Right ventricle myocardium inferior (tissue), 1 donor: ENCODE measurements at places on chromosomes 13 and 19. TPM values are rescaled to one million over a fixed set of nuclear protein-coding genes. Genes with fewer than 3 reads are reported as not detected.

DNA sequence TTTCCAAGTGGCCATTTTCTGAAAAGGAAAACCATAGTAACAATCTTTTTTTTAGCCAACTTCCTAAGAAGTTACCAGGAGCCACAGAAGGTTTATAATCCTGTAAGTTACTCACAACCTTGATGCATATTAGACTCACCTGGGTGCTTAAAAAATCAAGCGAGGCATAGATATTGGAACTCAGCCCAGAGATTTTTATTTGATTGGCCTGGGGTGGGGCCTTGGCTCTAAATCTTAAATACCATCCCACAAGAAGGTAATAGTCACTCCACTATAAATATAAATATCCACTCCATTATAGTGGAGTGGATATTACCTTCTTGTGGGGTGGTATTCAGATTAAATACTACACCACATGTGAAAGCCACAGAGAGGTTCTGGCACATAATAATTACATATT lies 429.6 kb downstream of the RFC3 start:
- DNase-seq: no peak

DNA sequence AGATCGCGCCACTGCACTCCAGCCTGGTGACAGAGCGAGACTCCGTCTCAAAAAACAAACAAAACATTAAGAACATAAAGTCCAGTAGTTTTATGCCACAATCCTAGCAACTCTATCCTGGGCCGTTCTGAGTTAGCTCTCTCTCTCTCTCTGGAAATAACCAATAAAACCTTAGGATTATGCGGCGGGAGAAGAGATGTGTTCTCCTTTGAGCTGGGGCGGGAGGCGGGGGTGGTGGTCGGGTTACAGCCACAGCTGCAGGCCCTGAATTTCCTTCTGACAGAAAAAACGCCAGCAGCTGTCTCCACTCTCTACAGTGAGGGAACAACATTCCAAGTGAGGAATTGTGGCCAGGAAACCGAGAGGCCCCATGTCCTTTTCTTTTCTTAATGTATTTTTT lies 9.1 kb upstream of the PNMA8A start:
- DNase-seq: no peak

Gene PROZ
- not detected for total RNA-seq

- no peak for DNase-seq
Observed at GRCh38 chr13:61728471-61728870, 312.8 kb upstream of the PCDH20 start.

Gene SLC25A41
- total RNA-seq: 0.16 TPM

Gene C13orf42
- total RNA-seq: not detected

DNA sequence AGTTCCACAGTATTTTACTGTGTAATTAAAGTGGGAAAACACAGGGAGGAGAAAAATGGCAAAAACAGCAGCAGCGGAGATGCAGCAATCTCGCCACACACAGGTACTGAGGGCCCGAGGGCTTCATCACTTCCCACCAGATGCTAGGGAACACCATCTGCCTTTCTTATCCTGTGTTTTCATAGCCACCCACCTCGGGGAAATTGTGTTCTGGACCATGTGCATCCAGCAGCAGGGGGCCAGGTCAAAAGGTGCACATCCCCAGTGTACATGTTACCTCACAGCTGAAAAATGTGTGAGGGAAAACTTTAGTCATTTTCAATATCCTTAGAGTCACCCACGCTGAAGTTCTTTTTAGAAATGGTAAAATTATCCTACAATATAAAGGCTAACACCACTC lies 30.2 kb downstream of the PDCD5 start:
- DNase-seq: no peak

DNA sequence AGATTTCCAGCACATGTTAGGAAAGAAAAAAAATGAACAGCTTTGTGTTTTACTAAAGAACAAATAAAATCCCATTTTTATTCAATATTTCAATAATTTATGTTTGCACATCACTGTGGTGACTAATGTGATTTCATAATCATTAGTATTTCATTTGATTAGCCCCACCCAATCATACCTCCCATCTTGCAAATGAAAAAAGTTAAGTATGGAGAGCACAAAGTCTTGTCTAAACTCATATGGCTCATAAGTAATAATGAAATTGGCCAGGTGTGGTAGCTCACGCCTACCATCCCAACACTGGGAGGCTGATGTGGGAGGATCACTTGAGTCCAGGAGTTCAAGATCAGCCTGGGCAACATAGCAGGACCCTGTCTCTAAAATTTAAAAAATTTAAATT lies 3.8 kb downstream of the ZNF490 start:
- DNase-seq: no peak

DNA sequence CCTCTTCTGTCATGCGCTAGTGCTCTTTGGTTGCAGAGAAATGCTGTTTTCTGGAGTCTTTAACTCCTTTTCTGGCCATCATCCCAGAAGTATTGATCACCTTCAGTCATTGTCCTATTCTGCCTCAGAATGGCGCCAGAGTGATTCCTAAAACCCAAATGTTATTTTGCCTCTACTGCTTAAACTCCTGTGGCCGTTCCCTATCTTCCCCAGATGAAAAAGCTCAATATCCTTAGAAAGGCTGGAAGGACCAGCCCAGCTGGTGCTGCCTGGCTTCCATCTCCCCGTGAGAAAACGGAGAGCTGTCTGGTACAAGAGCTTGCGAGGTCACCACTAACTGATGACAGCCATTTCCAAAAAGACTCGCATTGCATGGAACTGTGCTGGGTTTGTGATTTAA lies 179.1 kb downstream of the RBM26 start:
- no peak for DNase-seq

Gene NCAN
- not detected for total RNA-seq

Gene KLK15
- total RNA-seq: not detected

Gene PRODH2
- total RNA-seq: not detected

DNA sequence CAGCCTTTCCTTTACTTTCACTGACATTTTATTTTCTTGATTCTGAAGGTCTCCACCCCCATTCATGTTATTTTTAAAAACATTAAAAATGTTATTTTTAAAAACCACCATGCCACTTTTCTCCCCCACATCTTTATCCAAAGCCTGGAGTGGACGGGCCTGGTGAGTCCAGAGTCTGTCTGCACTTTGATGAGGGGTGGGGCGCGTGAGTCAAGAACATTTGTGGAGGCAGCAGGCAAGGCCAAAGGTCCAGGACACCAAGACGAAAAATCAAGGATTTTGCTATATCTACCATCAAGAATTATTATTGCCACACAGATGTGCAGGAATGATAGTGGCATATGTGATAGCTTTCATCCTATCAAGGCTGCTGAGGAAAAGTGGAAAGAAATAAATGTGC lies 224.9 kb downstream of the FGF9 start:
- DNase-seq: no peak

Gene PSG3
- total RNA-seq: not detected

Gene PEG3
- 7.9 TPM for total RNA-seq

Gene ZNF534
- 0.24 TPM for total RNA-seq

- DNase-seq: no peak
Observed at GRCh38 chr13:84655677-84656076, 773.4 kb upstream of the SLITRK1 start.

- no peak for DNase-seq
Observed at GRCh38 chr13:46192412-46192811, 10.4 kb upstream of the LCP1 start.

- DNase-seq: no peak
Observed at GRCh38 chr13:69461397-69461796, 646.2 kb upstream of the ATXN8OS start.

Gene SYDE1
- 15.7 TPM for total RNA-seq

Gene ZNF577
- 8.4 TPM for total RNA-seq

Gene SYT5
- not detected for total RNA-seq

DNA sequence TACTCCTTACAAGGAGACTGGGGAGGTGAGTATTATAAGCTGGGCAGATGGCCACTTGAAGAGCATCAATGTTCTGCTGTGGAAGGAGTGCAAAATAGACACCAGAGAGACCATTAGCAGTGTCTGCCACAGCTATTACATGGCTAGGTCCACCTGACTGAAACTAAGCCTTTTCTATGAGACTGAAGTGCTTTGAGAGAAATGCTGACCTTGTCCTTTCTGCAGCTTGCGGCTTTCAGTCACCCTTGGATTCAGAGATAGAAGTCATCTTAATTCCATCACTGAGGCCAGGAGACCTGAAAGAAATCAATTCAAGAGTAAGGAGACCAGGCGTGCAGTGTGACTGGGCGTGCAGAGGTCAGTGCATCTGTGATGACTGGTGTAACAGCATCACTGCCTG lies 1.3 kb upstream of the ZFP28 start:
- no peak for DNase-seq

Gene ACP7
- total RNA-seq: not detected

GRCh38 chr13:49806126-49806536 lies 13.6 kb upstream of the KPNA3 start:
- DNase-seq: no peak

DNA sequence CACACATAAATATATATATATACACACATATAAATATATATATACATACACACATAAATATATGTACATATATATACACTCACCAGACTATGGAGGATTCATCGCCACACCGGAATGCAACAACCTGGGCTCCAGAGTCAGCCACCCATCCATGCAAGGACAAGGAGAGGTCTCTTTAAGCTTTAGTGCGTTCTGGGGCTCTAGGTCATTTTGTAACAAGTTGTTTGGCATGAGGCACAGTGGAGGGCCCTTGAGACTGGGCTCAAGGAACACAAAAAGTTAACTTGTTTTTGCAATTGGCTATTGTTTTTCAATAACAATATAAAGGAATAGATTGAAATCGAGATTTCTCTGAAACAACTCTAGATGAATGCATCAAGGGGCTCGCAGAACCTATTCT lies 4.9 kb upstream of the ZNF90 start:
- DNase-seq: no peak

Gene DACH1
- total RNA-seq: 4.7 TPM

- DNase-seq: no peak
Observed at GRCh38 chr13:52034616-52035226, 10.2 kb downstream of the UTP14C start.

DNA sequence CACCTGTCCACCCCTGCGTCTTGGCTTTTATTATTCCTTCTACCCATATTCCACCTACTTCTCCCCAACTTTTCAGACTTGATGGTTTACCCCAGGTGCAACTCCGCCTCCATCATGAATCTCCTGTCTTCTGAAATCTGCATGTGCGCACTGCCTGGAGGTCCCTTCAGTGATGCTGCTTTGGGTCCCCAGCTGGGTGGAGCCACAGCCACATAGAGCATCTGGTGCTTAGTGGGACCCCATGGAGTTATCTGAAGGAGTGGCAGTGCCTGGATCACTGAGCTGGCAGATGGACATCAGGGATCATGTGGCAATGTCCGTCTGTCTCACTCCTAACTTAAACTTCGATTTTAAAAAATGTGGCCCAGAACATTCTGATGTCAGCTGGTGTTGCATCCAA lies 13.5 kb downstream of the ZNF536 start:
- DNase-seq: no peak

DNA sequence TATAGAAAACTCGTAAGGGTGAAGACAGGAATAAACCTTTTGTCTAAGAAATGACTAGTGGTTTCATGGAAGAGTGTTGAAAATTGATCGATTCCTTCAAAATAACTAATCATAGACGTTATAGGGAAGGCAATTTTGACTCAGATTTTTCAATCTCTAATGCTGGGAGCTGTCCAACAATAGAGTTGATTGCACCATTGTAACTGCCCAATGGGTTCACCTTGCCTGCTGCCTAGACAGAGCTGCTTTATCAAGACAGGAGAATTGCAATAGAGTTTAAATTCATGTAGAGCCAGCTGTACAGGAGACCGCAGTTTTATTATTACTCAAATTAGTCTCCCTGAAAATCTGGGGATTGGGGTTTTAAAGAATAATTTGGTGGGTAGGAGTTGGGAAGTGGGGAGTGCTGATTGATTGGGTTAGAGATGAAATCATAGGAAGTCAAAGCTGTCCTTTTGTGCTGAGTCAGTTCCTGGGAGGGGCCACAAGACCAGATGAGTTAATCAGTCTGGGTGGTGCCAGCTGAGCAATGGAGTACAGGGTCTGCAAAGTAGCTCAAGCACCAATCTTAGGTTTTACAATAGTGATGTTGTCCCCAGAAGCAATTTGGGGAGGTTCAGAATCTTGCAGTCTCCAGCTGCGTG lies 16.8 kb upstream of the ADGRE2 start:
- no peak for DNase-seq

GRCh38 chr13:79340490-79340889 lies 65.6 kb downstream of the RBM26 start:
- DNase-seq: no peak

Gene STK11
- 49.9 TPM for total RNA-seq

DNA sequence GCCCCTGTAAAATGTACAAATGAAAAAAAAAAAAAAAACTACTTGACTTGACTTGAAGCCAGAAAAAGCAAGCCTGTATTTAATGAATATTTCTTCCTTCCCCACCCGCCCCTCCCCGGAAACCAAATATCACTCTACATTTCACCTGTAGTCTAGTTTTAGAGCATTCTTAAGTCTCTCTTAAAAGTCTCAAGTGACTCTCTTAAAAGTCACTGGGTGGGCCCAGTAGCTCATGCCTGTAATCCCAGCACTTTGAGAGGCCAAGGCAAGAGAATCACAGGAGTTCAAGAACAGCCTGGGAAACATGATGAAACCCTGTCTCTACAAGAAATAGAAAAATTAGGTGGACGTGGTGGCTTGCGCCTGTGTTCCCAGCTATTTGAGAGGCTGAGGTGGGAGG lies 72.0 kb downstream of the TSC22D1 start:
- DNase-seq: no peak

DNA sequence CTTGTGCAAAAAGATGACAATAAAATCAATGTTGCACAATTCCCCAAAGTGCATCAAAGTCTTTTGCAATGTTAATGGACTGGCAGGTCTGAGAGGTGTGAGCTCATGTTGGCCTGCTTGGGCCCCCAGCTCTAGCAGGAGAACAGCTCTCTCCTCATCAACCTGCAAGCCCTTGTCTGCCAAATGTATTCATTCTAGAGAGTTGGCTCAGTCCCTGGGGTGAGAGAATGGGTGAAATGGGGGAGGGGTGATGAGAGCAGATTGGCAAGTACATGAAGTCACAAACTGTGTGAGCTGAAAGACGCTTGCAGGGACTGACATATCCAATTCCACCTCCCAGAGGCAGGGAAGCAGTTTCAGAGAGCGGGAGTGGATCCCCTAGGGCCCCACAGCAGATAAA lies 465.1 kb upstream of the ZNF507 start:
- DNase-seq: peak; percentile 56

GRCh38 chr13:74641586-74641985 lies 507.4 kb upstream of the KLF12 start:
- no peak for DNase-seq

Gene LATS2
- 23.7 TPM for total RNA-seq

DNA sequence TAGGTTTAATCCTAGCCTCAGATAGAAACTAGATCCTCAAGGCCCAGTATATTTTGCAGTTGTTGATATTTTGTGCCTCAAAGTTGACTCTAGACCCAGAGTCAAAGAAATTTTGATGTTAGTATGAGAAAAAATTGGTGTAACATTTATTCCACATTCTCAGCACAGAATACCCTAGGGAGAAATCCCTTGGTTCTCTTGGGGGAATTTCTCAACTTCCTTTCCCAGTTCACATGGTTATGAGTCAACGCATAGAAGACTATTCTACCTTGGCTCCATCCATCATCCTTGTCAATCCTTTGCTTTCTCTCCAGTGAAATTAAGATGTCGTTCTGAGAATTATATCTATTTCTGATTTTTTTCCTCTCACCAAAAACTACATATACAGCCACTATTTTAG lies 145.3 kb downstream of the POSTN start:
- no peak for DNase-seq

Gene ZNF557
- 3.1 TPM for total RNA-seq
